Coronary artery (tissue), 2 donors: ENCODE measurements at places on chromosomes 3 and 15.

GRCh38 chr15:85044251-85044853 is 62.7 kb downstream of the PDE8A start:
- DNase-seq = no peak

DNA sequence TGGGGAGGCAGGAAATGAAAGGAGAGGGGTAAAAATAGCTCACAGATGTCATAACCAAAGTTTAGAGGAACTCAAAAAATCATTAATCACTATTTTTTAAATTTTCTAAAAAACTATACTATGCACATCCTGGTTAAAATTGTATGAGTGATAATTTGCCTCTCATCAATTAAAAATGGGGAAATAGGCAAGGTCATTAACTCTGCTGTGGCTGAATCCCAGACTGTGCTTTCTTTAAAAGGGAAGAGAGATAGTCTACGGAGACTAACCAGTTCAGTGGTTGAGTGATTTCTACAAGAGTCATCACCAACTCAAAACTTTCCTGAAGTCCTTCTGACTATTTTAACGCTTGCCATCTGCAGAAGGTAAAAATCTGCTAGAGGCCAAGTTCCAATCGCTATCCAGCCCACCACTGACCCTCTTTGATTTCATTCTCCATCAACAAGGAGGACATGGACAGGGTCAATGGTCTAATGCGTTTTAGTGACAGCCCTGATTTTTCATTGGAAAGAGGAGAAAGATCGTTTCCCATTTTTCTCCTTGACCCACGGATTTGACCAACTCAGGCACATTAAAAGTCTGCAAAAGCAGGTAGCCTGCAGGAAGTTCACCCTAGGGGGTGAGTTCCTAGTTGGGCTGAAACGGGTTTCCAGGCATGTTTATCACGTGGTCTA is 850 bp downstream of the SUCLG2 start:
- DNase-seq = no peak

DNA sequence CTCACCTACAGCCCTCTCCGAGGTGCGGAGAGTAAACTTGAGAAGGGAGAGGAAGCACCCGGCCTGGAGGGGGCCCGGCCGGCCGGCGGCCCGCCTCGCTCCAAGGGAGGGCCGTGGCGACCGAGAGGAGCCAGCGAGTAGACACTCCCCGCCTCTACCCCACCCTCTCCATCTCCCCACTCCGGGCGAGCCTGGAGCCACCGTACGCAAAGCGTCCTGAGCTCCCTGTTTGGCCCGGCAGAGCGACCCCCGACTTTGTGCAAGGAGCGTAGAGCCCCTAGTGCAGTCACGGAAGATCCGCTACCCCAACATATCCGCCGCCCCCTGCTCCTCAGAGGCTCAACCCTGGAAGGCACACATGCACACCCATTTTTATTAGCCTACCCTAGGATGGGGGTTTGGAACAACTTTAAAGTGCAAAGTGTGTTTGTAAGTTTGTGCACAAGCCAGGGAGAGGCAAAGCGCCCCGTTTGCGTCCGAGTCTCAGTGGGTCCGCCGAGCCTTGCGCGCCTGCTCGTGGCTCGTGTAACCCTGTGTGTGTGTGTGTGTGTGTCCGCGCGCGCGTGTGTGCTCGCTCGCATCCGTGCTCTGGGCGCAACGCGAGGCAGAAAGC is 508 bp upstream of the SMAD6 start:
- DNase-seq = no peak

DNA sequence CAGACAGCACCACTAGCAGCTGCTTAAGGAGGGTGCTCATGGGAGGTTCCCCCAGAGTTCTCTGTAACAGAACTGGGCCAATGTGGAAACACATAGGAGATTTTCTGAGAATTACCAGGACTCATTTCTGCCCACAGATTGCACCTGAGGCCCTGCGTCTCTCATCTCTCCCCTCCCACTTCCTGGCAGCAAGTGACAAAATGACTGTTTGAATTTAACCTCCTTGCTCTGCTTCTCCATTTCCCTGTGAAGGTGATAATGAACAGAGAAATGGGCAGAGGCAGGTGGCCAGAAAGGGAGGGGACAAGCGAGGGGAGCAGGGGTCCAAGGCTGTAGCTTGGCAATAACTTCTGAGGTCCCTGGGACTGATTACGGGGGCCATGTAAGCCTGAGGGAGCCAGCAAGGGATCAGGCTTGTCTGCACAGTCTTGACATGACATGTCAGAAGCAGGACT is 8.0 kb downstream of the EPHB1 start:
- DNase-seq = peak; percentile 43

- no peak for DNase-seq
Measured at GRCh38 chr3:46233194-46233593, 9.1 kb upstream of the CCR3 start.

GRCh38 chr3:151925419-151925818 is 52.0 kb downstream of the SUCNR1 start:
- no peak for DNase-seq
